Activated CD8-positive, alpha-beta memory T cell treated with anti-CD3 and anti-CD28 coated beads for 48 hours (primary cell): ENCODE measurements at places on chromosomes 6 and 20.

GRCh38 chr6:158848490-158848895, 29.3 kb upstream of the EZR start:
- DNase-seq = no peak

GRCh38 chr6:136739071-136739470, 53.2 kb downstream of the MAP3K5 start:
- DNase-seq = no peak

- DNase-seq = no peak
These were observed 180.5 kb downstream of the PDE7B start for GRCh38 chr6:136031982-136032381.

GRCh38 chr6:11356404-11357155, 124.1 kb upstream of the NEDD9 start:
- DNase-seq = no peak

- no peak for DNase-seq
These were observed 1.4 kb upstream of the SSR1 start for GRCh38 chr6:7314414-7314813.

GRCh38 chr6:168372889-168373288, 53.3 kb upstream of the DACT2 start:
- DNase-seq = no peak

DNA sequence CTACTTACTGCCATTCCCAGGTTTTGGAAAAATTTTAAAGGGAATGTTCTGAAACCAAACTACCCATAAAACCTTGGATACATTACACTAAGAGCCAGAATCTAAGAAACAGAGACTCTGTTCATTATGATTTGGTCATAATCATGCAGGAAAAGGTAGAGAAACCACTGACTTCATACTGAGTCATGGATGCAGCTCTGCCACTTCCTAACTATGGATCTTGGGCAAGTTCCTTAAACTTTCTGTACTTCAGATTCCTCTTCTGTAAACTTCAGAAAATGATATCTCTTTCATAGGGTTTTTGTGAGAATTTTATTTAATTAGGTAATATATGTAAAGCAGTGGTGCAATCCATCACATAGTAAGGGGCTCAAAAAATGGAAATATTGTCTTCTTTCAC, 20.0 kb downstream of the PLA2G7 start:
- no peak for DNase-seq

- no peak for DNase-seq
These were observed 1288.4 kb downstream of the EPHA7 start for GRCh38 chr6:92130944-92131343.

DNA sequence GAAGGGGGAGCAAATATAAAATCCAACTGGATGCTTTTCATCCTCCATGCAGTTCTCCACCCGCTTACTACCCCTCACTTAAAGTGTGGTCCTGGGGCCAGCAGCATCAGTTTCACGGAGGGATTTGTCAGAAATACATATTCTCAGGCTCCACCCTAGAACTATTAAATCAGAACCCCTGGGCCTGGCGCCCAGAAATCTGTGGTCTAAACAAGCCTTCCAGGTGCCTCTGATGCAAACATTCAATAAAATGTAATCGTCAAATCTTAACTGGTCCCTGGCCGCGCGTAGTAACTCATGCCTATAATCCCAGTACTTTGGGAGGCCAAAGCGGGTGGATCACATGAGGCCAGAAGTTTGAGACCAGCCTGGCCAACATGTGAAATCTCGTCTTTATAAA, 47.7 kb downstream of the ATXN1 start:
- DNase-seq = no peak

DNA sequence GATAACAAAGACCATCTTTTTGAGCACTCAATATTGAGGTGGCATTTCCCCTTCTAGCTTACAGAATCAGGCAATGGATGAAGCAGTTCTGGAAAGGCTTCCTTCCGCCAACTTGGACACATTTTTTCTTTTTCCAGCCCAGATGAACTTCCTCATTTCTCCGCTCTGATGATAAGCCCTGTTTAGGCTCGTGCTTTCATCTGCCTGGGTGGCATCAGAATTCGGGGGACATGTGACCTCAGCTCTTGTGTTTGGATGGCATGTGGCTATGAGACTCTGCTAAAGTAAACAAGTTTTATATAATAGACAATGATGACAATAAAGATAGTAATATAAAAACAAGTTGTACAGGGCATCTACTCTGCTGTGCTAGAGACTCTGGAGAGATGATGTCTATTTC, 796.7 kb downstream of the DHX35 start:
- DNase-seq = no peak

DNA sequence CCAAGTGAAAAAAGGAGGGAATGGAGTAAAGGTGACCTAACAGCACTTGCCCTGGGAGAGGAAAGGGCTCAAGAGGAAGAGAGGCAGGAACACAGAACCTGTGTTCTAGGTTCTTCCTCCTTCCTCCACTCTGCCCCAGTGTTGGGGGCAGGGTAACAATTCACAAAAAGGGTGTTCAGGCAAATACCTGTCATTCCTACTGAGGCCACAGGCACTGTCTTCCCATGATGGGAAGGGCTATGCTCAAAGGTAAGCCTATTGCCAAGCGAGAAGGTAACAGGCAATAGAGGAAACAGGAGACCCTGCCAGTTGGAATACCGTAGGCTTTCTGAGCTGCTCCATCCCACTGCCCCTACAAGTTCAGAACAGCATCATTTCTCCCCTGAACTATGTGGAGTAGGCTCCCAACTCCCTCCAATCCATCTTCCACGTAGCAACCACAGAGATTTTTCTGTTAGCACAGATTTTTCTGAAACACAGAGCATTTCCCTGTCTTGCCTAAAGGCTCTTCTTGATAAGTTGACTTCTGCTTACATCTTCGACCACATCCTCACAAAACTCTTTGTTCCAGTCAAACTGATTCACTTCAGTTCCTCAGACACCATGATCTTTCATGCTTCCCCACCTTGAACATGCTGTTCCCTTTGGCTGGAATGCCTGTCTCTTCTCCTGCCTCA, 2.7 kb downstream of the AGPAT1 start:
- DNase-seq = no peak

DNA sequence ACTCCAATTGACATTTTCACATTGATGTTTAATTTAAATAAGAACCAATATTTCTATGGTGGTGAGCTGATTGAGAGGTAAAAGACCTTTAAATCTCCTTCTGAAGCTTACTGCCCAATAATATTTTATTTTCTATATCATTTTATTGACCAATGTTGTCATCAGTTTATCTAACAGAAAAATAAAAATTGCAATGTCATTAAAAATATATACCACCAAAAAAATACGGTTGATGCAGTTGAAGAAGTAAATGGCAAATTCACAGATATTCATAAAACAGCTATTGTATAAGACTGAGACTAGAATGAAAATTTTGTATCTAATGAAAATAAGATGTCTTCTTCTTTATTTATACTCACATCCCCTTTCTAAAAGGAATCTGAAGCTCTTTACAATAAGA, 1033.0 kb upstream of the FLRT3 start:
- no peak for DNase-seq

DNA sequence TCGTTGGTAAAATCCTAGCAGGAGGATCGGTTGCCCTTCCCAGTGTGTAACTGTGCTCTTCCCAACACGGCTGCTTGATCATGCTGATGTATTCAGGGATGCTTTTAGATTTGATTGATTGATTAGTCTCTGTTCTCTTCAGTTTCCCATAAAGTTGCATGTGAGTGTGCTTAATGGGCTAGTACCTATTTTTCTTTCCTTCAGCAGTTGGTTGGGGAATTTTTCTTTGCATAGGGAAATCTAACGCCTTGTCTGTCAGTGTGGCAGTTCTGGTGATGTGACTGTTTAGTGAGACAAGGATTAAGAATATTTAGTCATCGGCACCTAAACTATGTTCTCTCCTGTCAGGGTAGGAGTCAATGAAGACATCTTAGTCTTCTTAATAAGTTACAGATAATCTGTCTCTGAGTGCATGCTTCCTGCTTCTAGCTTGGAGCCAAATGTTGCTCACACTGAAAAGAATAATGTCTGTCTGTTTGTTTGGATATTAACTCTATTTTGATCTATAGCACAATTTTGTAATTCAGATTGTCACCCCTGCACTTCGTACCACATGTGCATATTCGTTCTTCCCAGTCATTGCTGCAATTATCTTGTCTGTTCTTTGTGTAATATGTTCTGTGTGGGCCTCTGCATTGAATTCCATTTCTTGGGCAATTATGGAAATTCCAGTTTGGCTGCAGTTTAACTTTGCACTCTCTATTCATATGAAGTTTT, 169.9 kb downstream of the EDN1 start:
- DNase-seq = no peak

DNA sequence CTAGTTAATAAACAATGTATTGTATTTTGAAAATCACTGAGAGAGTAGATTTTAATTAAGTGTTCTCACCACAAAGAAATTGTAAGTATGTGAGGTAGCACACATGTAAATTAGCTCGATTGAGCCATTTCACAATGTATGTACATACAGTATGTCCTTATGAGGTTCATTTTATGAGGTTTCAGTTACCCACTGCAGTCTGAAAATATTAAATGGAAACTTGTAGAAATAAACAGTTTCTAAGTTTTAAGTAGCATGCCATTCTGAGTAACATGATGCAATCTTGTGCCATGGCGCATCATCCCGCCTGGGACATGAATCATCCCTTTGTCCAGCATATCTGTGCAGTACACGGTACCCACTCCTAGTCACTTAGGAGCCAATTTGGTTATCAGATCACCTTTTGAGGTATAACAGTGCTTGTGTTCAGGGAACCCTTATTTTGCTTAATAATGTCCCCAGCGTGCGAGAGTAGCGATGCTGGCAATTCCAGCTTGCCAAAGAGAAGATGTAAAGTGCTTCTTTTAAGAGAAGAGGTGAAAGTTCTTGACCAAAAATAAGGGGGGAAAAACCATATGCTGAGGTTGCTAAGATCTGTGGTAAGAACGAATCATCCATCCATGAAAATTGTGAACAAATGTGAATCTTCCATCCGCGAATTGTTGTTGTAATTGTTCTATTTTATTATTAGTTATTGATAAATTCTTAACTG, 64.7 kb downstream of the KCNS1 start:
- DNase-seq = no peak

- DNase-seq = no peak
These were observed 628.2 kb downstream of the CDH26 start for GRCh38 chr20:60586269-60587050.

DNA sequence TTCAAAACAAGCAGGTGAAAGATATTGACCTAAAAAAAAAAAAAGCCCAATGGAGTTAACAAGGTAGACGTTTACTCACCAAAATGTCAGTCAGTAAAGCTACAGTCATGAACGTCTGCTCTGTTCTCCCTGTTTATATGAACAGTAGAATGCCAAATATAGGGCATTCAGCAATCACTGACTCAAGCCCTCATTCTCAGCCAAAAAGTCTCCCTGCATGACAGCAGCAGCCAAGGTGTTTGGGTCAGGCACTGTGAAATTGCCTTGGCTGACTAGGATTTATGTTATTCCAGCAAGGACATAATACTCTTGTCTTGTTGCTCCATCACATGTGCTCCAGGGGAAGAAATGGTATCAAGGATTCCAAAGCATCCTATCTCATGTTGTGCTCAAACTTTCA, 194.7 kb upstream of the RSPO3 start:
- DNase-seq = no peak

DNA sequence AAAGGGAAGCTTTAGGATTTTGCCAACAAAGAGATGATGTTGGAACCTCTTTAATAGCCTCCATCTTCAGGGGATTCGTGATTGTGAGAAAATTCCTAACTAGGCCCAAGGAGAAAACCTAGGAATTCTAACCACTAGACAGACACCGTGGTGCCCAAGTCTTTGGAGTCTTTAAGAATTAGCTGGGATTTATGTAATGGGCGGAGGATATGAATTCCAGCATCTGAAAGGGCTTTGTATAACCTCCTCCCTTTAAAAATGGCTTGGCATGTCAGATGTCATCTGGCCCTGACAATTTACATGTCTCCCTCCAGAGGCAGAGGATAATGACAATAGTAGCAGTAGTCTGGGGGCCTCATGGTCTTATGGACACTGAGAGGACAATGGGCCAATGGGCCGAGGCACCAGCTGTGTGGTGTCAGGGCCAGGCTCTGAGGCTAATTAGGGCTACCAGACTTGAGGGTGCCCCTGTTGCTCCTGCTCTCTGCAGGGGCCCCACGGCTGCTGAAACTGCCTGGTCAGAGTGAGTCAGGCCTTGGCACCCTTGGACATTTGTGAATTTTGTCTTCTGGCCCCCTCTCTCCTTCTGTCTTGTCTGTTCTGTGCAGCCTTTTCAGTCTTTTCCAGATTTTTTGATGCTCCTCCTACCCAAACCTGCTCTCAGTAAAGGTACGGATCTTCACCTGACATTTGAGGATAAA, 113.9 kb downstream of the EDN1 start:
- no peak for DNase-seq

GRCh38 chr20:8930726-8931125, 138.2 kb upstream of the PLCB4 start:
- no peak for DNase-seq

DNA sequence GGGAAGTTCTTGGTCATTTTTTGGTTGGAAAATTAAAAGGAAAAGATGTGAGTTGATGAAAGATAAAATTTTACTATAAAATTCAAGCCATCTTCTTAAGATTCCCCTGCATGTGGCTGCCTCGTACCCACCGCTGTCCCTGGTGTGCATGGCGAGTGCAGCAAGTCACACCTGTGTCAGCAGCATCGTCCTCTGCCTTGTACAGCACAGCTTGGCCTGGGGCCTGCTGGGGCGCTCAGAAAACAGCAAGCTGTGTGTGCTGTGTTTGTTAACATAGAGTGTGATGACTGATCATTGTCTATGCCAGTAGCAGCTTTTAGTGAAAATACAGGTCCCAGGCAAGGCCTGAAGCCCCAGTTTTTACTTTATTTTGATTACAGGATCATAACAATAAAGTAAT, 56.7 kb downstream of the FAM120B start:
- DNase-seq = no peak

DNA sequence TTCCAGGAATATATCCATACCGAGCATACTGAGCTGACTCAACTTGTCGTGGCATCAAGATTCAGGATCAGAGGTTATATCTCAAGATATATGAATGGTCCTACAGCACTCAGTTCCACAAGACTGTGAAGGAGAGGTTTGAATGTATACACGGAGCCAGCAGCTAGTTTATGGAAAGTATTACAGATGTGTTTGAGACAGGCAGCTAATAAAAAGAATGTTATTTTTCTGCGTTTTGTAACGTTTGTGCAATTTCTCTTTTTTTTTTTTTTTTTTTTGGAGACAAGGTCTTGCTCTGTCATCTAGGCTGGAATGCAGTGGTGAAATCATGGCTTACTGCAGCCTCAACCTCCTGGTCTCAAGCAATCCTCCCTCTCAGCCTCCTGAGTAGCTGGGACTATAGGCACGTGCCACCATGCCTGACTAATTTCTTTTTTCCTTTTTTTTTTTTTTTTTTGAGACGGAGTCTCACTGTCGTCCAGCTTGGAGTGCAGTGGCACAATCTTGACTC, 3.4 kb upstream of the FAM110A start:
- DNase-seq = no peak

DNA sequence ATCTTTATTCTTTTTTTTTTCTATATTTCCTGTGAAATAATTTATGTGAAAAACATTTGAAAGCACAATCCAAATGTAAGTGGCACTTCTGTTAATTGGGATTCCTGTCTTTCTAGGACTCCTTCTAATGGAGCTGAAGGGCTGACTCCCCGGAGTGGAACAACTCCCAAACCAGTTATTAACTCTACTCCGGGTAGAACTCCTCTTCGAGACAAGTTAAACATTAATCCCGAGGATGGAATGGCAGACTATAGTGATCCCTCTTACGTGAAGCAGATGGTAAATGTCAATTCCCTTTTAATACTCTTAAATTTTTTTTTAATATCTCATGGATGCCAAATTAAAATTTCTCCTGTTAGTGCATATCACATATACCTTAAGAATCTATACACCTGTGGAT, 35.0 kb downstream of the CDC5L start:
- DNase-seq = no peak
